Stimulated activated naive B cell treated with anti-CD40 and anti-IgM and Interleukin-4, amounts not matched to agents 10 μg/mL and 1 μg/mL and 100 μg/mL, for 72 hours (primary cell): ENCODE measurements at places on chromosomes 13 and 19.

GRCh38 chr13:111564606-111565005 is 244.2 kb downstream of the TEX29 start:
- DNase-seq, result no peak

DNA sequence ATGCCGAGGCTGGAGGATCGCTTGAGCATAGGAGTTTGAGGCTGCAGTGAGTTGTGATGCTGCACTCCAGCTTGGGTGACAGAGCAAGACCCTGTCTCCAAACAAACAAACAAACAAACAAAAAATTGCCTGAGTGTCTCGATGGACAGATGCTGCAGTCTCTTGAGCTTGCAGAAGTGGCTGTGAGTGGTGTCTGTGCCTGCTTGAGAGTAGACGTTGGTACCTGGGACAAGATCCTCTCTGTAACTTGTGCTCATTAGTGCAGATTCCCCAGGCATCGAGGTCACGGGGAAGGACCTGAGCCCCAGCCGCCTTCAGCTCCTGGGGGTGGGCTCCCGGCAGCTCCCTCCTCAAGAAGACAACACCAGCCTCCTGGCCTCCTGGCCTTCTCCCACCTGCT is 8.6 kb upstream of the C5AR2 start:
- no peak for DNase-seq

DNA sequence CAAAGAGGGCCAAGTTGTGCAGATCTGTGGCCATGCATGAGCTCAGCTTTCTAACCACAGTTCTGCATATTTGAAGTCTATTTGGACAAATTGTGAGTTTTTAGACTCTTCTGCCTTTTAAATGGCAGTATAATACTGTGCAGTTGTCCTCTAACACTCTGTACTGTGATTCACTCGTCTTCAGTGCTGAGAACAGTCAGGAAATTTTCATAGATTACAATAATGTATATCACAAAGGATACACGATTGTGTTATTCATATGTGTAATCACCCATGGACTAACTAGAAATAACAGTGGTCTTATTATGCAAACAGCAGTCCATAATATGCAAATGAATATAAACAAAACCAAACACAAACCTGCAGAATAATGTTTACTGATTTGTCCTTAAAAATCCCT is 259.1 kb downstream of the PCDH9 start:
- no peak for DNase-seq

GRCh38 chr13:31452525-31452924 is 252.8 kb downstream of the B3GLCT start:
- no peak for DNase-seq

- DNase-seq, result no peak
Measured at GRCh38 chr19:7773841-7774240, 10.8 kb downstream of the CLEC4M start.

- DNase-seq, result no peak
Measured at GRCh38 chr13:31818236-31818635, 78.9 kb downstream of the RXFP2 start.

DNA sequence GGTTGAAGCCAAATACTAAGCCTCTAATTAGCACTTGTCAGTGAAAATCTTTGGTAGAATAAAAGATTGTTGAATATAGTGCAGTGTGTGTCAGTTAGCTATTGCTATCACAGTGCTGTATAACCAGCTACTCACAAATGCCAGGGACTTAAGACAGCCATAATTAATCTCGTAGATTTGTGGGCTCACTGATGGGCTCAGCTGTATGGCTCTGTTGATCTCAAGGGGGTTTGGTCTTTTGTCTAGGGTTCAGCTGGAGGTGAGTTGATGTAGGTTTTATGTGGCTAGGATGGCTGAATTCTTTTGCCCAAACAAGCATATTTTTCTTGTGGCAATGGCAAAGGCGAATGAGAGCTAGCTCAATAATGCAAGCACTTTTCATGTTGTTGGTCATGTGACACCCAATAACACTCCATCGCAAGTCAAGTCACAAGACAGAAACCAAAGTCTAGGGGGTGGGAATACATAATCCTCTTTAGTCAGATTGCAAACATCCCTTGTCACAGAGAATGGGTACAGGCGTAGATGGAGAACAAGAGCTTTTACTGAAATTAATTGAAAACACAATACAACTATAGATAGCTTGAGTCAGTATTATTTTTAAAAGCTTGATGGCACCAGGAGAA is 121.7 kb upstream of the EDNRB start:
- DNase-seq, result no peak

DNA sequence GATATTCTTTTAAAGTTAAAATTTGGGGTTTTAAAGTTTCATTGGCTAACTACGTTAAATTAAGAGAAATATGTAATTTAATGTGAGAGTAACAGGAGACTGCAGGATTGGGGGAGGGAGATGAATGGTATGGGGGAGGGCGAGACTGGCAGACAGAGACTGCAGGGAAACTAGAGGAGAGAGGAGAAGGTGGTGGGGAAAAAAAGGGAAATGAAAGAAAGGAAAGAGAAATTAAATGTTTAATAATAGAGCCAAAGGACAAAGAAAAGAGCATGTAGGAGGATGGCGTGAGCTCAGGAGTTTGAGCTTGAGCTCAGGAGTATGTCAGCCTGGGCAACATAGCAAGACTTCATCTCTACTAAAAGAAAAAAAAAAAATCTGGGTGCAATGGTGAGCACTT is 115.9 kb downstream of the RFC3 start:
- DNase-seq, result no peak

- DNase-seq, result no peak
Measured at GRCh38 chr19:5838353-5839064, 993 bp downstream of the FUT6 start.

GRCh38 chr13:46553521-46553885 is 533 bp downstream of the LRCH1 start:
- DNase-seq, result no peak

DNA sequence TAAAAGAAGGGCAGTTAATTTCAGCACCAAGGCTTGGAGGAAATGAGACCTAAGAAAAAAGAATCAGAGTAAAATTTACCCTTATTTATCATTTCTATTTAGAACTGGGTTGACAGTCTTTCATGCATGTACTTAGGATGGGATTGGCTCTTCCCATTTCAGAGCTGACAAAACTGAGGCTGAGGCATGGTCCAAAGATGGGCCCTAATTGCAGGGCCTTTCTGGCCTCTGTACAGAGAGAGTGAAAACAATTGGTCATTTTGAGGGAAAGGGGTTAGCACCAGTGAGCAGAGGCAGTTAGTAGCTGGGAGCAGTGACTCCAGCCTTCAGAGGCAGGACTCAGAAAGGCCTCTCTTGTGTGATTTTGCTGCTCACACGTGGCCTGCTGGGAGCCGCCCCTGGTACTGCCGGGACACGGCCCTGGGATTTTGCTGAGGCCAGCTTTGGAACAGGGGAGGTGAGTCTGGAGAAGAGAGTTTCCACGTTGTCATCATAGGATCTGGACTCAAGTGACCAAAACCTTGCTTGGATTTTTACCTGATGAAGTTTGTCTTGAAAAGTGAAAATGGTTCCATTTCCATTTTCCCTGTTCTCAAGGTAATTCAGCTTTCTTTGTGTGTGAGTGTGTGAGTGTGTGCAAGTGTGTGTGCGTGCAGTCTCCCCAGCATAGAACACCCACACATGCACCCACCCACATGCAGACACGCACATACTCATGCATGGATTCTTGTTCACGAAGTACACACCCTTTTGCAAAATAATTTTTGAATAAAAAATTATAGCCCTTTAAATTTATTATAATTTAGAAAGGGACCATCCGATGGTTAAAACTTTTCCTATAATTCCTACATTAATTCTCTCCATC is at the start of gene ZNF536:
Gene ZNF536 (plus strand): TSS at position 425 of the 865 bp plus-strand sequence. CDS start 71,179 bp downstream, outside the sequence.
- no peak for DNase-seq

DNA sequence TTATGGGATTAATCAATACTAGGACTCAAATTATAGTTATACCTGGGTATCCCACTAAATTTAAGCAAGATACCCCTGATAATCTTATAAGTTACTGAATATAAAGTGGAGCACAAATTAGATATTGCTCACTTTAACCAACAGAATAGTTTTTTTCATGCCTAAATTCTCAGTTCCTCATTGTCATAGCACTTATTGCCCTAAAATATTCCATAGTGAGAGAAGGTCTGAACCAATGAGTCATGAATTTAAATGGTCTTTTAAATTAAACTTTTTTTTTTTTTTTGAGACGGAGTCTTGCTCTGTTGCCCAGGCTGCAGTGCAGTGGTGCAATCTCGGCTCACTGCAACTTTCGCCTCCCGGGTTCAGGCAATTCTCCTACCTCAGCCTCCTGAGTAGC is 42.4 kb downstream of the ZNF136 start:
- no peak for DNase-seq

GRCh38 chr19:33878910-33879810 is 82.5 kb downstream of the KCTD15 start:
- DNase-seq, result no peak

GRCh38 chr19:45884682-45885555 is 1.0 kb downstream of the IRF2BP1 start:
- no peak for DNase-seq

DNA sequence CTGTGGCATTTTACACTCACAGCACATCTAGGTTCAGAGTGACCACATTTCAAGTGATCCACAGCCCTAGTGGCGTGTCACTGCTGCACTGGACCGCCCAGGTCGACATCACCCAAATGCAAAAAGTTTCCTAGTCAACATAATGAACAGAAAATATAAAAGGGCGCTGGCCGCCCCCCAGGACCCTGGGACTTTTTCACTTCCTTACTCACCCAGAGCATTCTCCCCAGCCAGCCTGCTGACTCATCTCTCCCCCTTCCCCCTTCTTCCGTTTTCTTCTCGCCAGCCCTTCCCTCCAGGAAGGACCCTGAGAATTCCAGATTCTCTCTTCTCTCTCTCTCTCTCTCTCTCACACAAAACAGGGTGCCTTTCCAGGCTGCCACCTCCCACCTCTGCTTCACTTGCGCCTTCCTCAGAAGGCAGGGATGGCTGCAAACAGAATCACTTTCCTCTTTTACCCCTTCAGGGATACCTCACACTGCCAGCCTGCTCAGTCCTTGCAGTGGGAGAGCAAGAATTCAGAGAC is 21.0 kb upstream of the GRWD1 start:
- DNase-seq, result no peak
